Lung (tissue), 17 donors: ENCODE measurements at places on chromosomes 1 and 21. TPM values are rescaled to one million over a fixed set of nuclear protein-coding genes. Genes with fewer than 3 reads are reported as not detected.

DNA sequence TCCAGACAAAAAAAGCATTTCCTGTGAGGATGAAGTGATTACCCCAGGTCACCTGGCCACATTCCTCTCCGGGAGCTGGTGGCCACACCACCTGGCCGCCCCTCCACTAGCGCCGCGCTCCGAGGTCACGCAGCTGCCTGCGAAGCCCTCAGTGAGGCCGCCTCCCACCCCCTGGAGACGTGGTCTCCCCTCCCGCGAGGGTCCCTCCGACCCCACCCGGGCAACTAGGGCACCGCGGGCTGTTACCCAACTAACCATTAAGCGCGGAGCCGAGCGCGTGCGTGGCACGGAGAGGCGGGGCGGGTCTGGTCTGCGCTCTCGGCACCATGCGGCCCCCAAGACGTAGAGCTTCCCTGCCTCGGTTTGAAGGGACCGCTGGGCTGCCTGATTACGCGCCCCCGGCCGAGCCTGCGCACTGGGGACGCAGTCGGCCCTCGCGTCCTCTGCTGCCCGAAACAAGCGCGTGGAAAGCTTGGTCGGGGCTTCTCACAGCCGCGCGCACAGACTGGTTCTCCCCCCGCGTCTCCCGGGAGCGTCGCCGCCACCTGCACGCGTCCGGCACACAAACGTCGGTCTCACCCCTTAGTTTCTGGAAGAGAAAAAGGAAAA lies 106.5 kb downstream of the SLC16A1 start:
- peak; percentile 50 for DNase-seq

- no peak for DNase-seq
Measured at GRCh38 chr1:219903353-219903871, 24.9 kb downstream of the SLC30A10 start.

Gene NHLH2
- not detected for total RNA-seq

GRCh38 chr1:187943606-187944403 lies 1115.1 kb downstream of the PLA2G4A start:
- DNase-seq = no peak

Gene NOTCH2
- total RNA-seq = 179 TPM

- DNase-seq = no peak
Measured at GRCh38 chr1:184956999-184957700, 17.2 kb downstream of the NIBAN1 start.

Gene MYOC
- 0.83 TPM for total RNA-seq

GRCh38 chr1:192916021-192916420 lies 107.2 kb downstream of the RGS2 start:
- DNase-seq = no peak

DNA sequence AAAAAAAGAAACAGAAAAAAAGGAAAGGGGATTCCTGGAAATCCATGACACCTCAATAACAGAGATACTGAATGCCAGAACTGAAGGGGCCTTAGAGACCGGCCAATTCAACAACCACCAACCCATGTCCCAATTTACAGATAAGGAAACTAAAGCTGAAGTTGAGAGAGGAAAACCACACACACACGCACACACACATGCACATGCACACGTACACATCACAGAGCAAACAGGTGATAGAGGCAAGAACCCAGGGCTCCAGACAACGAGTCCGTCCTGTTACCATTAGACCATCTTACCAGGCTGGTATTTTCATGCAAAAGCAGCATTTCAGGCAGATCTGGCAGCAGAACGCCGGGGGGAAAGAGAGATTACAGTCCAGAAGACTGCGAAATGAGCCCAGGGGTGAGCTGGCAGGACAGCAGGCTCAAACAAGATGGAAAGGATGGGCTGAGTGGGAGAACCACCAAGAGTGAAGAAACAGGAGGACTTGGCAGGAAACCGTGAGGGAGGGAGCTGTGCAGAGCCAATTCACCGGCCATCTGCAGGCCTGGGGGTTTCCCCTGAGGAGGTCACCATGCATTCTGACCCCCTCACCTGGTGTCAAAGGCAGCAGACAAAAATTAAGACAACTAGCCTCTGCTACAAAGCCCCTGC lies 43.5 kb downstream of the PAFAH2 start:
- DNase-seq = no peak

DNA sequence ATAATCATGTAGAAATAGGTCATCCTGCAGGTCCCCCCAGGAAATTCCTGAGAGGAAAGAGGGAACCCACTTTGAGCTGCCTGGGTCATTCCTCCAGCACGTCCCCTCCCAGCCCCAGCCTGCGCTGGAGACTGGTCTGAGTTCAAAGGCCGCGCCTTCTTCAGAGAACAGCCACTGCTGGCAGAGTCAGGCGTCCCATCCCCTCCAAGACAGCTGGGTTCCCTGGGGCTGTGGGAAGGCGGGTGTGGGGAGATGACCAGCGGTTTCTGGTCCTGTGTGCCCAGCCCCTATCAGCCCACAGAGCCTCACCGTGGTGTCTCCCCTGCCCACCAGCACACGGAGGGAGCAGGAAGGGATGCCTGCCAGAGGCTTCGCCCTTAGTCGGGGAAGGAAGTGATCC lies 18.0 kb upstream of the TRAPPC10 start:
- no peak for DNase-seq

Gene LAPTM5
- 310 TPM for total RNA-seq

GRCh38 chr1:73803380-73803779 lies 394.6 kb downstream of the LRRIQ3 start:
- DNase-seq = peak; percentile 21

- peak; percentile 74 for DNase-seq
Measured at GRCh38 chr1:31593770-31594632, 17.7 kb downstream of the TINAGL1 start.

Gene CDK11A
- total RNA-seq = 45.1 TPM

Gene UBE2U
- total RNA-seq = not detected

Gene HSPB7
- total RNA-seq = 34.2 TPM

GRCh38 chr21:34734696-34735095 lies 65.9 kb downstream of the CLIC6 start:
- no peak for DNase-seq

DNA sequence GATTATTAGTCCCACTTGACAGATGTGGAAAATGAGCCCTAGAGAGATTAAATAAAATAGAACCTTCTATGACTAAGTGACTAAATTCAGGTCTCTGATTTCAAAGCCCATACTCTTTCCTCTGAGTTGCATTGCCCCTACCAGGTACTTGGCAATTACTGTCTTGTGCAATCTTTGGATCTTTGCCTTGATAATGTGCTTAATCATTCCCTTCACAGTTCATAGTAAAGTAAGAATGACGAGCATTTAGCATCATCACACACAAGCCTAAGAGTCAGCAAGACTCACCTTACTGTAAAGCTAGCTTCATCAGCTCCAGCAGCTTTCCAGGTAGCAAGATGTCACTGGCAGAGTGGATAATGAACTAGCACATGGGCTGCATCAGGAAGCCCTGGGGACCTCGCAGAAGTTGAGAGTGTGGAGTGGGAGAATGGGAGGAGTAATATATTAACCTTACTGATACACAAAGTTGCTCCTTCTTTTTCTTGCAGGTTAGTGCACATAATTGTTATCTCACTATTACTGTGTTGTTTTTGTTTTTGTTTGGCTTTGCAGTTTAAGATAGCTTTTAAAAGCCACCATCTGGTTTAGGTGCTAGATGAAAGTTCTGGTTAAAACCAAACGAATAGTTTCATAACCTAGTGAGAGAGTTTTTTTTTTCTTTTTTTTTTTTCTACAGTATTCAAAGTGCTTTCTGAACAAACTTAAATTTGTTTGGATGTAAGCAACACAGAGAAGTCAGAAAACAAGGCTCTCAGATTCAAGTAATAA lies 71.8 kb downstream of the PBX1 start:
- no peak for DNase-seq

Gene ST7L
- total RNA-seq = 36.1 TPM

- peak; percentile 31 for DNase-seq
Measured at GRCh38 chr21:36773117-36773516, 74.2 kb downstream of the SIM2 start.

Gene AMY1C
- 29.3 TPM for total RNA-seq

DNA sequence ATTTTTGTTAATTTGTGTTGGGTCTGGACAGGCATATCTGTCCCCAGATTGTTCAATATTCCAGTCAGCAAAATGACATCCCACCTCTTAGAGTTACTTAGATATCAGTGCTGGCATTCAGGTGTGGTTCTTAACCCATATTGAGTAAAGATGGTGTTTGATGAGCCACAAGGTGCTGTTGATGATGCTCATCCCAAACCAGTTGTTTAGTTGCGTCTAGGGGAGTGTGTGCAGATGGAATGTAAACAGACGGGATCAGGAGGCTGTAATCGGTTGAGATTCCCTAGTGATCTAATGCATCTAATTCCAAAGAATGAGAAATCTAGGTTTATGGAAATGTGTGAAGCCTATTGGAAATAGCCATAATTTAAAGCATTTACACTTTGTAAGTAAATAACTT lies 1.1 kb downstream of the HOOK1 start:
- DNase-seq = no peak

- DNase-seq = no peak
Measured at GRCh38 chr1:23627069-23627735, 64.4 kb upstream of the RPL11 start.

- no peak for DNase-seq
Measured at GRCh38 chr1:177723533-177723932, 246.3 kb downstream of the SEC16B start.

Gene CD52
- total RNA-seq = 238 TPM

Gene ADORA1
- 0.57 TPM for total RNA-seq

- DNase-seq = no peak
Measured at GRCh38 chr1:152919071-152919470, 10.7 kb downstream of the IVL start.

Gene AMIGO1
- 3.9 TPM for total RNA-seq

DNA sequence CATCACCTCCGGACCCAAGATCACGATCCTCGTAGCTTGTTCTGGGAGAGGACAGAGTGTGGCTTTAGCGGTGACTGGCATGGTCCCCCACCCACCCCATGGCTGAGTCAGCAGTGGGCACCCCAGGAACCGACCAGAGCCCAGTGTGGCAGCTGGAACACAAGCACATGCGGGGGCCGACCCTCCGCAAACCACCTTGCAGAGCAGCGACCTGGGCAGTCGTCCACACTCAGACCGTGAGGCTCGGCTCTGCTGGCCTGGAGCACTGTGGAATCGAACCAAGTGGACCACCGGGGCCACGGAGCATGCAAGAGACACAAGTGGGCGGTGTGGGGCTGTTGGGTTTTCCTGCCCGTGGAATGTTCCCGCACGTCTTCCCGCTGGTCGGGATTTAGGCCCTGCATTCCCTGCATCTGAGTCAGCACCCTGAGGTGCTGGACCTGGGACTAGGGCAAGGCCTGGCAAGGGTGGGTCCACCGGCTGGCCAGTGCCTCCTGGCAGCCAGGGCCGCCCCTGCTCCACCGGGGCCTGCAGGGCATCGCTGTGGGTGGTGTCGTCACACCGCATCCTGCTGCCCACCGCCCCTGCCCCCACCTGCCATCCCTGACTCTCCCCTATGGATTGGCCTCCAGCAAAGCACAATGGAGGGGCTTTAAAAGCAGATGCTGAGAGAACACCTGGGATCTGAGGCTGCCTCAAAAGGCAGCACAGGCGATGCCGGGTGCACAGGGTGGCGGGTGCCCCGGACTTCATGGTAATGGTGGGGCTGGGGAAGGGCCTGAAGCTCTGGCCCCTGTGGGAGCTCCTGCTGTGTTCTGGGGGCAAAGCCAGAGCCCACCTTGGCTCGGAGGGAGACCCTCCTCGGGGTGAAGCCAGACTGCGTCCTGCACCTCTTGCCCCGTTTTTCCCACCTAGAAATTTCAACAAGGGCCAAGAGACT lies 18.5 kb downstream of the MORN1 start:
- no peak for DNase-seq

- no peak for DNase-seq
Measured at GRCh38 chr1:26066160-26066559, 1.3 kb downstream of the TRIM63 start.

- DNase-seq = peak; percentile 53
Measured at GRCh38 chr1:230268371-230269170, 157.6 kb downstream of the PGBD5 start.

Gene RIMKLA
- total RNA-seq = 8.9 TPM

Gene SLC30A7
- total RNA-seq = 33.9 TPM

Gene NPL
- 116 TPM for total RNA-seq

DNA sequence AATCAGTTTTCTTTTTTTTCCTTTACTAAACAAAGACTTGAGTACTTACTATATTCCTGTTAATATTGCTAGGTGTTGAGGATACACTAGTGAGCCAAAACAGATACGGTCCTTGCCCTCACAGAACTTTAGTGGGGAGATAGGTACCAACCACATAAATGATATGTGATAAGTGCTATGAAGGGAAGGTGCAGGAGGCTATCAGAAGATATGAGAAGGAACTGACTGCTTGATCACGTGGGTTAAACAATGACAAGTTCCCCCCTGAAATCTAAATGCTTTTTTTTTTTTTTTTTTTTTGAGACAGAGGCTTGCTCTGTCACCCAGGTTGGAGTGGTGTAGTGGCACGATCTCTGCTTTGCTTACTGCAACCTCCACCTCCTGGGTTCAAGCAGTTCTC lies 25.0 kb downstream of the RBM15 start:
- no peak for DNase-seq

Gene TRPM2
- 5.9 TPM for total RNA-seq

GRCh38 chr1:115337633-115338456 lies at the start of gene NGF:
NGF (minus strand) TSS chr1:115338249; CDS start chr1:115286795, 51,454 bp downstream.
- no peak for DNase-seq

Gene AUNIP
- 0.21 TPM for total RNA-seq

- peak; percentile 18 for DNase-seq
Measured at GRCh38 chr1:151199873-151200581, 1.7 kb downstream of the PIP5K1A start.

DNA sequence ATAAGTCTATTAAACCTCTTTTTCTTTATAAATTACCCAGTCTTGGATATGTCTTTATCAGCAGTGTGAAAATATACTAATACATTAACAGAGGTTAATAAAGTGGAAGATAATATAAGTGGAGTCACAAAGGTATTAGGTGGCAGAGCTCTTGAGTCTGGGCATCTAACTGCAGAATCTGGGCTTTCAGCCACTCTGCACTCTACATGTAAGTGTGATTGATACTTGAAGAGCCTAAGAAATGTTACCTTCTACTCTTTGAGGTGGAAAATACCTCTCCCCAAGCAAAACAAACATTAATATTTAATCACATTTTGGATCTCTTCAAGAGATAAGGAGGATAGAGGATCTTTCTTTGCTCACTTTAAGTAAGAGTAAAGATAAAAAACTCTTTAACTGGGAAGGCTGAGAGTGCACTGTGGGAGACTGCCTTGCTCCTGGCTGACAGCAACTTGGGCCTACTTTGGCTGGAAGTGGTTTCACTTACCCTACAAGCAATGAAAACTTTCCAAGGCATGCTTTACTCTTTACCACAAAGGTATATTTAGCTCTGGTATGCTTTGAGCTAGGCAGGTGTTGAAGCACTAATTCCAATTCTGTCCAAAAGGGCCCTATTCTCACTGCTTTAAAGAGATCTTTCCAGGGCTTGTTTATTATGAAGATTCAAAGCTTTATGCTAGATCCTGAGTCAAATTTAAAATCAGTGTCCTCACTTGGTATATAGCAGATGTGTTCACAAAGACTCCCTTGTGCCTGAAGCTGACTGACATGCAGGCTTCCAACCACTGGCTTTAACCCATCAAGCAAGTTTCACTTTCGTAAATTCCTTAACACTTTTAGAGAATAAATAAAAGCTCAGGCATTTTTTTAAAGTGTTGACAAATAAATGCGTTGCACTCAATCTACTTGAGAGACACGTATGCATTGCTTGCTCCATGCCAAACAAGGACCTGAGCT lies 245.3 kb upstream of the ZP4 start:
- DNase-seq = peak; percentile 67
